Stimulated activated naive CD4-positive, alpha-beta T cell treated with Interleukin-2 at 50 U/mL for 16 hours (primary cell): ENCODE measurements at places on chromosomes 6 and 20.

DNA sequence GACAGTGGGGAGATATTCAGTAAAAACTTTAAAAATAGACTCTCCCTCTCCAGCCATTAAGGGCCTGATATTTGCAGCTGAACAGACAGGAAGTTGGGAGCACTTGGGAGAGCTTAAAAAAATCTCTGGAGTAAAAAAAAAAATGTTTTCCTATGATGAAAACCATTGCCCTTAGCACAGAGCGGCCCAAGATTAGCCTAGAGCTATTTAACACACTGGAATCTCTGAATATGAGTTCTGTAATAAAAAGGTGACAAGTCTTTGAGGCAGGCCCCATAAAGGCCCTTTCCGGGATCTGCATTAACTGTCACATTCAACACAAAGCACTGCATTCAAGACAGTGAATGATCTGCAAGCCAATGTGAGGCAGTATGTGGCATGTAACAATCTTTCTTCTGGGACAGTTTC, 393.7 kb downstream of the ZFAND3 start:
- DNase-seq, result no peak

GRCh38 chr6:168528474-168529095, 87.6 kb downstream of the SMOC2 start:
- no peak for DNase-seq

- DNase-seq, result no peak
Observed at GRCh38 chr6:77740380-77740779, 87.5 kb downstream of the MEI4 start.

DNA sequence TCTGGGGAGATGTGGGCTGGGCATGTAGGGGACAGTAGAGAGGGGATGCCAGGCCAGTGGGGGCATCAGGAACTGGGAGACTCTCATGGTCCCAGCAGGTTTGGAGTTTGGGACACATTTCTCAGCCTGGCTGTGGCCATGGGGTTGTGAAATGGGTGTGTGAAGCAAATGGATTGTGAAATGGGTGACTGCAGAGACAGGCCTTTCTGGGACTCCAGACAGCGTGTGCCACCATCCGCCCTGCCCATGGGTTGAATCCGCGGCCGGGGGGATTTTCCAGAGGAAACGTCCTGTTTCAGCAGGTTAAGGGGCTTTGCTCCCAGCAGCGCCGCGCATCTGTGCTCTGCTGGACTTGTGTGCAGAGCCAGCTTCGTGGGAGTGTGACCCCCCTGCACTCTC, 3.7 kb upstream of the PMEPA1 start:
- DNase-seq, result no peak

DNA sequence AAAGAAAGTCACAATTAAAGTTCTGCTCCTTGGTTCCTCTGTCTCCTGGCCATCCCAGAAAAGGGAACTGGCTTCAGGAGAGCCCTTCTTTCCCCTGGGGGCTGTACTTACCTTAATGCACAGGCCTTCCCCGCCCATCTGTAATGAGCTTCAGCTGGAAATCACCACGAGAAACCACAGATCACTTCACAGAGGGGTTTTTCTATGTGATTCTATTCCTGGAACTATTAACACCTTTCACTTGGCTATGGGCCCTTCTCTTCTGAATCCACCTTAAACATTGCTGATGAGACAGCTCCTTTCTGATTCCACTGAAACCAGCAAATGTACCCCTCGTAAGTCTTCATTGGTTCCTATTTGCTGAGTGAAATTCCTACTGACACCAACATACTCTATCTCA, 80.7 kb downstream of the FOXF2 start:
- DNase-seq, result no peak

DNA sequence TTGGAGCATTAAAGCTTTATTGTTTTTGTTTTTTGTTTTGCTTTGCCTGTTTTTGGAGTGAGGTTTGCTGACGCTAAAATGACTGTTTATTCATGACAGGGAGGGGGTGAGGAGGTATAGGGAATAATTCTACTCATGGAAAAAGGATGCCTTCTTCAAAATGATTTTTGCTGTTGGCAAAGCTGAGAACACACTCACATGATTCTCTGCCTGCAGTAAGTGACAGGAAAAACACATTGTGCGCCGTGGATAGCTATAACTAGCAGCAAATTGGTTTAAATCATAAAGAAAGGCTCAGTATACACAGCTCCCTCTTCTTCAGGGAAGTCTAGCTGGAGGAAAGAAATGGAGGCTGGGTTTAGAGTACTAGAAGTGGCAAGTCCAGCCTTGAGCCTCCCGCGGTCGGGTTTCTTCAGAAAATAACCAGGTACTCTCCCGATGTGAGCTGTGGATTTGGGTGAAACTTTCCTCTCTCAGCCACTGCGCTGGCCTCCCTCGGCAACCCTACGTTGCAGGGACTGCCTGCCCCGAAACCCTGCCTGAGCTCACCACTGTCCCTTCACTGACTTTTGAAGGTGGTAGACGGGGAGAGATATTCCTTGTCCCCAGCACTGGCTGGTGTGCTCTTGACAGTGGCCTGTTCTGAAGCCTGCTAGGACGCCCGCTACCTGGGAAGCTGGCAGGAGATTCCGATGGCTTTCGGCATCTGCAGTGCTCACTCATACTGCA, 278.2 kb downstream of the NRN1 start:
- no peak for DNase-seq

DNA sequence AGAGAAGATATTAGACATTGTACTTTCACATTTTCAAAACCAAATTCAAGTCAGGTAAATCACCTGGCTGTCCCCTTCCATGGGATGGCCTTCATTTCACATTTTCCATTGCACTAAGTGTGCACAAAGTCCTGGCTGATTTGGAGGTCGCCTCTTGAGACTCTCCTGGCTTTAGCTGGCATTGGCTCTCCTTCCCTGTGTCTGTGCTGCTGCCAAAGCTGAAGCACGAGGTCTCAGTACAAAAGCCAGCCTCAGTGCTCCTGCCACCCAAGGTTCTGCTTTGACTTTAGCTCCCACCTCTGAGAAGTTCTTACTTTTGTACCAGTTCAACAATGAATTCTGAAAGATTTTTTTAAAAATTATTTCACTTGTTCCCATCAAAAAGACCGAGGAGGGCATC, 289.2 kb upstream of the CNR1 start:
- DNase-seq, result no peak

DNA sequence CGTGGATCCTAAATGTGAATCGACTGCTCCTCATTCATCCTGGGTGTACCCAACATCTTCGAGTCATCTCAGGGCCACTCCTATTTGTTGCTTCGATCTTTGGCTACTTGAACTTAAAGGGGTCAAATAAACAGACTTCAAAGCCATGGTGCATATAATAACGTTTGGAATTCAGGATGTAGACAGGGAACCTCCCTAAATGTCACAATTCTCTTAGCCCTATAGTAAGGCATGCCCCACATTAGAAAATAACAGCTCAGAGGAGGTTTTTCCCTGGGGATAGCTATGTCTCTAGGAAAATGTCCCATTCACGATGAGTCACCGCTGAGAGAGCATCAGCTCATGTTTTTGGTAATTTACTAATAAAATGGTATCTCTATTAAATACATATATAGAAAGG, 54.8 kb upstream of the BMP6 start:
- DNase-seq, result no peak

GRCh38 chr6:118869894-118870589, 23.9 kb upstream of the ASF1A start:
- no peak for DNase-seq

GRCh38 chr6:144630857-144631256, 345.7 kb downstream of the UTRN start:
- no peak for DNase-seq

DNA sequence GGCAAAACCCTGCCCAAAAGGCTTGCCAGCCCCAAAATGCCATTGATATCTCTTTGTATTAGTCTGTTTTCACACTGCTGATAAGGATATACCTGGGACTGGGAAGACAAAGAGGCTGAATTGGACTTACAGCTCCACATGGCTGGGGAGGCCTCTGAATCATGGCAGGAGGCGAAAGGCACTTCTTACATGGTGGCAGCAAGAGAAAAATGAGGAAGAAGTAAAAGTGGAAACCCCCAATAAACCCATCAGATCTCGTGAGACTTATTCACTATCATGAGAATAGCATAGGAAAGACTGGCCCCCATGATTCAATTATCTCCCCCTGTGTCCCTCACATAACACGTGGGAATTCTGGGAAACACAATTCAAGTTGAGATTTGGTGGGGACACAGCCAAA, 28.6 kb downstream of the MBOAT1 start:
- DNase-seq, result no peak

GRCh38 chr6:582370-582769, 74.5 kb downstream of the HUS1B start:
- no peak for DNase-seq

DNA sequence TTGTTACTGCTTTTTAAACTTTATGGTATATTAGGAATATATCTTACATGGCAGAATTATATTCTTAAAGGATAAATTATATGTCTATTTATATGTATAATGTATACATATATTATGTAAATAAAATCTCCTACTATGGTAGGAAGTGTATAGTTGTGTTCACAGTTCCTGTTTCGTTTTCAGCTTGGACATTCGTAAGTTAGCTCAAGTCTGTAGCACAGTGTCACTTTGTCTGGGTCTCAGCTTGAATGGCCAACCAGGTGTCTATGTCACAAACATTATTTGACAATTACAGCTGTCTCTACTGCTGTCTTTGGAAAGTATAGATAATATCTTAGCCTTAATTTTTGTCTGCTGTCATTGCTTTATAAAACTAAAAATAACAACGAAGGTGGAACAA, 303.9 kb downstream of the CDKAL1 start:
- DNase-seq, result no peak

DNA sequence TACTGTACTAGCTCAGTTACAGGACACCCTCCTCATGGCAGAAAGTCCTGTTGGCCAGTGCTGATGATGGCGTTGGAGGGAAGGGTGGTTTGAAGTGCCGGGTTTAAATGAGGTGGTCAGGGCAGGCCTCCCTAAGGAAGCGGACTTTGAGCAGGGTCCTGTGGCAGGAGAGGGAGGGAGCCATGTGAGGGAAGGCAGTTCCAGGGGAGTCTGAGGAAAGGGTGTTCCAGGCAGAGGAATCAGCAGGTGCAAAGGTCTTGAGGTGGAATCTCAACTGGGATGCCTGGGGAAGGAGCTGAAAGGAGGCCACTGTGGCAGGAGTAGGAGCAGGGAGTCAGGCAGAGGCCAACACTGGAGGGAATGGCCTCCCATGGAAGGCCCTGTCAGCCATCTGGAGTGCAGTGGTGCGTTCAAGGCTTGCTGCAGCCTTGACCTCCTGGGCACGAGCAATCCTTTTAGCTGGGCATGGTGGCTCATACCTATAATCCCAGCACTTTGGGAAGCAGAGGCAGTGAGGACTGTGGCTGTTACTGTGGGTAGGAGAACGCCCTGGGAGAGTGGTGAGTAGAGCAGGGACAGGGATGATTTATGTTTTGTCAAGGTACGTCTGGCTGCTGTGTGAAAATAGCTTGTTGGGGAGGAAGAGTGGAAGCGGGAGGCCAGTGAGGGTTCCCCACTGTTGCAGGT, 26.2 kb downstream of the VSTM2L start:
- no peak for DNase-seq

DNA sequence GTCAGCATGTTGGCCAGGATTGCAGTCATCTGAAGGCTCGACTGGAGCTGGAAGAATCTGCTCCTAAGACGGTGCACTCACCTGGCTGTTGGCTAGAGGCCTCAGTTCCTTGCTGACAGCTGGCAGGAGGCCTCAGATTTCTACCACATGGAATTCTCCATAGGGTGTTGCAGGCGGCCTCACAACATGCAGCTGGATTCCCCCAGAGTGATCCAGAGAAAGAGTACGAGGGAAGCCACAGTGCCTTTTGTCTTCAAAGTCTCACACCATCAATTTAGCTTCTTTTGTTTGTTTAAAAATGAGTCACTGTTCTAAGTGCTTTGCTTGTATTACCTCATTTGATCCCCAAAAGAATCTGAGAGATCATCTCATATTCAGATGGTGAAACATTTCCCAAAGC, 65.5 kb upstream of the FYN start:
- DNase-seq, result no peak

DNA sequence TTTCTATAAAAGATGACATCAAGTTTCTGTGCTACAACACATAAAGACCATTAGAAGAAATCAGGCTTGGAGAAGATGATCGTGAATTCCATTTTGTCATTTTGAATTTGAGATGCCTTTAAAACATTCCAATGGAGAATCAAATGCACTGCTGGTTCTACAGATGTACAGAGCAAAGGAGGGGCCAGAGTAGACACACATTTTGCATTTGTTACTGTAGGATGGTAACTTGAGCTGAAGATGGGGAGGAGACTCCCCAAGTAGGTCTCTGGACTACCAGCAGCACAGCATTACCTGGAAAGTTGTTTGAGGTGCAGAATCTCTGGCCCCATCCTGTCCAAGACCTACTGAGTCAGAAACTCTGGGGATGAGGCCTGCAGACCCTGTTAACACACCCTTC, 121.6 kb upstream of the RALGAPA2 start:
- no peak for DNase-seq

GRCh38 chr20:58075586-58076345, 152.7 kb downstream of the ANKRD60 start:
- no peak for DNase-seq

GRCh38 chr6:134315974-134316441, 1.9 kb downstream of the SGK1 start:
- no peak for DNase-seq

- no peak for DNase-seq
Observed at GRCh38 chr20:48275286-48276020, 490.2 kb upstream of the SULF2 start.

DNA sequence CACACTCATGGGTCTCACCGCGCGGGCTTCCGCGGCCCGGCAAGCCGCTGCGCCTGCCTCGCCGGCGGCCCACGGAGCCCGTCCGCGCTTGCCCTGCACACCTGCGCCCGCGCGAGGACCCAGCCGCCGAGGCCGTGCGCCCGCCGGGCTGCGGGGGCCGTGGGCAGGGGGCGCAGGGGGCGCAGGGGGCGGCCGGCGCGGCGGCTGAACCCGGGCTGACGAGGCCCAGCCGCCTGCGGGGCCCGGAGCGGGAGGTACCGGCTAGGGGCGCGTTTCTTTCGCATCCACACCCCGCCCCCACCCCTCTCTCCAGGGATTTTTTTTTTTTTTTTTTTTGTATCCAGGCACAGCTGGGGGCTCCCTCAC, 43.8 kb upstream of the OSTM1 start:
- DNase-seq, result no peak

DNA sequence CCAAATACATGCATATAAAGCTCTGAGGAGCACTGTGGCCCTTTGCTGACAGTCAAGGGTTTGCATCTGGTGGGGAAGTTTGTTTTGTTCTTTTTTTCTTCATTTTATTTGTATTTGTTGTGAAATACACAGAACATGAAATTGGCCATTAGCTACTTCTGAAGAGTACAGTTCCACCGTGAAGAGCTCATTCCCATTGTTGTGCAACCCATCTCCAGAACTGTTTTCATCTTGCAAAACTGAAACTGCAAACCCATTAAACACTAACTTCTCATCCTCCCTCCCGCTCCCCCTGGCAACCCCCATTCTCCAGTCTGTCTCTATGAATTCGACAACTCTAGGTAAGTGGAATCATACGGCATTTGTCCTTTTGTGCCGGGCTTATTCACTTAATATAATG, 231.3 kb downstream of the TFAP2C start:
- DNase-seq, result no peak

DNA sequence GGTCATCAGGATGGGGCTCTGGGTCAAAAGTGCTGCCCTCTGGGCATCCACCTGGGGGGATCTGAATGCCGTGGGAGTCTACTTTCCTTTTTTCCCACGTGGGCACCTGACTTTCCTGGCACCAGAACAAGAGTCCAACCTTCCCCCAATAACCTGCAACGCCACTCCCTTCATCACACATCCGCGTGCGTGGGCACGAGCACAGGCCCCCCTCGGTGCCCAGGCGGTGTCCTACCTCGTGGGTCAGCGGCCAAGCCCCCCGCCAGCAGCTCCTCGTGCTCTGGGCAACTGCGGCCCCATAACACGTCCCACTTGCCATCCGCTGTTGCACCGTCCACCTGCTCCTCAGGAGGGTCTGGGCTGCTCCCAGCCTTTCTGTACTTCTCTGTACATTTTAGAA, 87.0 kb downstream of the YTHDF1 start:
- DNase-seq, result no peak
